ENCODE measurements at places on chromosomes 1 and 21.

- no peak for DNase-seq
Observed at GRCh38 chr1:43590388-43590925, 59.5 kb upstream of the KDM4A start.

DNA sequence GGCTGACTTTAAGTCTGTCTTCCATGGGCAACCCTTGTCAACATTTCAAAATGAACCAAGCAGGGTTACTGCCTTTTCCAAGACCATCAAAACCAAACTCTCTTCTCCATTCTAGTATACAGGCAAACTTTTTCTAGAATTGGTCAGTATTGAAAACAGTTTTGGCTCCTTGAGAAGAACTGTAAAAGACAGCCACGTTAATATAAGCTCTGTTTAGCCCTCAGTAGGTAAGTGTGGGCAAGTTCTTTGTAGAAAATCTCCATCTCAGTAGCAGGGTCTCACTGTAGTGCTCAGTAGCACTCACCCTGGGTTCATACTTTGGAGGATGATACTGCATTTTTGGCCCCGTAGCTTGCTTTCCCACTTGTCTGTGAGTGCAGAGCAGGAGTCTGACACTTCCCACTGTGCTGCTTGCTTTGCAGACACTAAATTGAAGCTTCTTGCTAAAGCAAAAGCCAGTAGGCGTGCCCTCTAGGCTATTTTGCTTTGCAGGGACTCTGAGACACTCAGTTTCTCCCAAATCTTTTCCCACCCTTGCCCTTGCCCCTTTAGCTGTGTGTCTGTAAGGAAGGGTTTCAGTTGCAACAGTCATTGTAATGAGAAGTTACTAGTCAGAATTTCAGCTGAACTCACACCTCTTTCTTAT, 34.3 kb upstream of the CACYBP start:
- DNase-seq, result no peak

DNA sequence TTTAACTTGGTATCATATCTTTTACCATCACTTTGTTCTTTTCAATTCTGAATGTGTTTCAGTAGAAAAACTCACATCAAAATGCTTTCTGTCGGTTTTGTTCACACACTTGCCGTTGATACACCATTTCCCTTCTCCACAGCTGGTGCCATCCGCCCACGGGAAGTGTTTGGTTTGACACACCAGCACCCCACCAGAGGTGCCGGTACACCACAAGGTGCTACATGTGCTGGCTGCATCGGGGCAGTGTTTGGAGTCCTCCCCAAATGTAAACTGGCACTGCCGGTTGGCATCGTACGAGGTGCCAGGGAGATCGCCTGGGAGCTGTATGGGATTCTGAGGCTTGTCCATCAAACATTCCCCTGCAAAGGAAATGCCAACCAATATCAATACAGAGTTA, 5.0 kb downstream of the ADAMTS1 start:
- no peak for DNase-seq

DNA sequence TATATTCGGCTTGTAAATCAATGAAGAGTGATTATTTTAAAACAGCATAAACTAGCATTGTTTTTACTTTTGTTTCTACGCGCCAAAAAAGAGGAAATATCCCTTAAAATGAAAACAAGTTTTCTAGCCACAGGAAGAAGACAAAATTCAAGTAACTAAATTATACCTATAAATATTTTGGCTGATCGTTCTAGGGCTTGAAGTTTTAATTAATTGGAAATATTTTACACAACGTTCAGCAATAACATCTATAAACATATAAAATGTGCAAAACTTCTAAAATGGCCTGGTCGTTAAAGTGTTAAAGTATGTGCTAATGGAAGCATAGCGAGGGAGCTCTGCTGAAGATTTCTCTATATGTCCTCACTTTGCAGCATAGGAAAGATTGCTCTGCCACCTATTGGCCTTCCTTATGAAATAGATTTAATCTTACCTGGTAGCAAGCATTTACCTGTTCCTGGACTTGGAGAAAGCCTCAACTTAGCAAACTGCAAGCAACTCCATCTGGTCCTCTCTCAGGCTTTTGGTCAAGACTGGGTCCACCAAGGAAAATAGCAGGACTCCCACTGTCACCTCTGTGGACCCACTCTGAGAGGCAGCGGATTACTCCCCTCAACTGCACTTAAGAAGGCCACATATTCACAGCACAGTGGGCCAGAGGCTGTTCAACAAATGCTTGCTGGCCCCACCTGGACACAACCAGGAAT, 351.3 kb upstream of the RUNX1 start:
- peak; percentile 68 for DNase-seq

DNA sequence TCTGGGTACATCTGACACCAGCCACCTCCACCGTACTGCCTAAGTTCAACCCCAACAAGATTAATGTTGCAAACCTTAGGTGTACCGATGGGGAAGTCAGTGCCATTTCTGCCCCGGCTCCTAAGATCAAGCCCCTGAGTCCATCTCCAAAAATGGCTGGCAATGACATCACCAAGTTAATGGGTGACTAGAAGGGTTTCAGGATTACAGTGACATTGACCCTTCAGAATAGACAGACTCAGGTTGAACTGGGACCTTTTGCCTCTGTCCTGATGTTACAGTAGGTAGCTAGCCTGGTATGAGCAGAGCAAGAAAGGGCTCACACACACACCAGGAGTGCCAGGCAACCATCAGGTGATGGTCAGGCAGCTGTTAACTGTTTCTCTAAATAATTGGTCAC, 21.7 kb upstream of the ZMYM6 start:
- DNase-seq, result no peak

GRCh38 chr1:166089804-166090203, 77.0 kb downstream of the FAM78B start:
- peak; percentile 71 for DNase-seq

Measured in GM12865 (cell line).